ENCODE measurements at places on chromosomes 6 and 20.

DNA sequence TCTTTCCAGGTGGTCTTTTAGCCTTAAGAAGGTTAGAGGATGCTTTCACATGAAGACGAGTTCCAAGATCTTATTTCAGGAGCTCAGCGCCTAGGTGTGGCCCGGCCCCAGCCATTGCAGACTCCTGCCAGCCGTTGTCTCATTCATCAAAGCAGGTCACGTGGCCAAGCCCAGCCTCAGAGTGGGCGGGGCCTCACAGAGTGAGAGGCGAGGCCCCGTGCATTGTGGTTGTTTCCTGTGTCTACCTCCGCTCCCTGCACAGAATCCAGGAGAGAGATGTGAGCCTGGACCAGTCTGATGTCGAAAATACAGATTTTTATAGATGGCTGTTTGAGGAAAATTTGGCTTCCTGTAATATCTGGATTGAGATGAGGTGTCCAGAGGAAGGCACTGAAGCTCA lies 49.2 kb upstream of the CST5 start:
- DNase-seq: no peak

- DNase-seq: no peak
Observed at GRCh38 chr6:143478479-143479062, 28.0 kb downstream of the PEX3 start.

DNA sequence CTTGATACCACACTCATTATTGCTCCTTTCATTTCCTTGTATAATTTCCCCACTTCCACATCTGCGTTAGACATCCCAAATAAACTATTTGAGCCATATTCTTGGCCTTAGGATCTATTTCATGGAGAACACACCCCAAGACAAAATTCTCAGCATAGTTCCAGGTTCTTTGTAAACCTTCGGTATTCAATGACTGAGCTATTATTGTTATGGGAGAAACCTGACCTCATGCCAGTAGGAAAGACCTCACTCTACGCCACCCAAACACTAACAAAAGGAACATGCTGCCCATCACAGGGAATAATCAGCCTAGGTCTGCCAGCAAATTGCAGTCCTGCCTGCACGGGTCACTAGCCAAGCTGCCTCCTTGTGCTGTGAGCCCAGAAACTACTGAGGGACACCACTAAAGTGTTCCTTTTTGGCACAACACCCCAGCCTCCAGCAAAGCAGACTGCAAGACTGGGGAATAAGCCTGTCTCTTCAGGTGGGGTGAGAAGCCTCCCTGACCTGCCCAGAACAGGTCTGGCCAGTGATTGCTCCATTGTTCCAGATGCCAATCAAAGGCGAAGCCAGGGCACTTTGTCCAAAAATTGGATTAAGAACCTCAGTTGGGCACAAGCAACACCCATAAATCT lies 371.8 kb downstream of the MAFB start:
- no peak for DNase-seq

DNA sequence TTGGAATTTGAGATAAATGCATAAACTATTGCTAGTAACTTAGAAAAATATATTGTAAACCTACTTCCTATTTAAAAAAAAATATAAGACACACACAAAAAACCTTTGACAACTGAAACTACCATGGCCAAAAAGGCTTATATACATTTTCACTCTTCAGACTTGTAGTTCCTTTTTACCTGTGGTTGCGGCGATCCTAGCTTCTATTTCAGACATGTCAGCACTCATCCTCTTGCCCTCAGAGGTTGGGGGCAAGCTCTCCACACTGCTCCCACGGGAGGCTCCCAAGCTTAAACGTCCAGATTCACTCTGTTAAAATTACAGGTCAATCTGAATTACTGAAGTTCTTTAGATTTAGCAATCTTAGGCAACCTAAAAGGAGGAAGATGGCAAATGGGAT lies 39.8 kb downstream of the MAP3K7 start:
- DNase-seq: no peak

GRCh38 chr20:63452821-63453523 lies 19.5 kb downstream of the KCNQ2 start:
- DNase-seq: no peak

- DNase-seq: no peak
Observed at GRCh38 chr6:53493635-53494025, 51.3 kb downstream of the GCLC start.

GRCh38 chr6:18118330-18118729 lies 4.1 kb downstream of the NHLRC1 start:
- DNase-seq: no peak

DNA sequence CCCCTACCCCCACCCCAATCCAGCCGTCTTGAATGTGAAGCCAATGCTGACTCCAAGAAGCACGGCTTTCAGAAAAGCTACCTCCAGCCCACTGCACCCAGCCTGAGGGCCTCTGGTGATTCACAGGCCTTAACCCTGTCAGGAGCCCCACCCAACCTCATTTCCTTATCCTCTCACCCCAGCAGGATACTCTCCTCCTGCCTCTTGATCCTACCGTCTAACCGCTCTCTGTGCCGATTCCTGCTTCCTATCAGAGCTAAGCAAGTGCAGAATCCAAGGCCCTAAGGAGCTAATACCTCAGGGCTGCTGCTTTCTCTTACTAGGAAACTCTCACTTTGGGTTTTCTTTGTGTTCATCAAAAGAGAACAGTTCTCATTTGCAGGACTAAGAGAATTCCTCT lies 47.2 kb downstream of the TRERF1 start:
- no peak for DNase-seq

- DNase-seq: peak; percentile 19
Observed at GRCh38 chr20:60749804-60750602, 502.1 kb upstream of the CDH4 start.

- DNase-seq: peak; percentile 15
Observed at GRCh38 chr6:41092421-41093140, 19.8 kb downstream of the NFYA start.

- DNase-seq: no peak
Observed at GRCh38 chr6:47934023-47934422, 152.2 kb downstream of the OPN5 start.

- peak; percentile 17 for DNase-seq
Observed at GRCh38 chr20:45407067-45407745, 883 bp upstream of the DBNDD2 start.

- no peak for DNase-seq
Observed at GRCh38 chr20:59424976-59425375, 124.6 kb downstream of the EDN3 start.

DNA sequence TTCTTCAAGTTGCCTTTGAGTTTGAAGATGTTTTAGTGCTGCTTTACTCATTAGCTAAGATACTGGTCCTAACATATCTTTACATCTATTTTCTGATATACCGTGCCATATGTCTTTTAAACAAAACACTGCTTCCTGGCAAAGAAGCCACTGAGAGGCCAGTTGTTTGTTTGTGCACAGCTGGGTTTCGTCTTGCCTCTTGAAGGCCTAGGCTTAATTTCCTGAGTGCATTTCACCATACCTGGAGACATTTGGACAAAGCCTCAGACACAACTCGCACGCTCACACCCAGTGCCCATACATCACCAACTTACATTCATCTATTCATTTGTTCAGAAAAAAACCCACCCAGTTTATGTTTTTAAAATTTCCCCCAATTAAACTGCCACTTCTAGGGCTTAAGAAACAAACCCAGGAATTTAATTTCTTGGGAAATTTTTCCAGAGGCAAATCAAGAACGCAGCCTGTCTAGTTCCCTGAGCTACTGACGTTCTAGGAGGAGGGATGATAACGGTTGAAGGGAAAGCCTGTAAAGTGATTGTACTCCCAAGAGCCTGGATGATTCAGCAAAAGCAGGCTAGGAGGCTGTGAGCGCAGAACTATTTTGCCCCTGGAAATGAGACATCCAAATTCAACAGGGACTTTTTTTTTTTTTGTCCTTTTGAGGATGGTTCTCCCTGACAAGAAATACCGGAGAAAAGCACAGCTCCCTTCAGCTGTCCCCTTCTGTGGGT lies 77.7 kb downstream of the OLIG3 start:
- no peak for DNase-seq

- DNase-seq: no peak
Observed at GRCh38 chr6:36333931-36334725, 2.6 kb downstream of the BNIP5 start.
